ENCODE measurements at places on chromosomes 7 and 10.

GRCh38 chr10:44968091-44968490 is 8.5 kb downstream of the RASSF4 start:
- DNase-seq, result no peak

GRCh38 chr7:24972991-24973390 is 7.0 kb downstream of the OSBPL3 start:
- DNase-seq, result no peak

GRCh38 chr7:153858355-153858754 is 193.8 kb upstream of the DPP6 start:
- no peak for DNase-seq

DNA sequence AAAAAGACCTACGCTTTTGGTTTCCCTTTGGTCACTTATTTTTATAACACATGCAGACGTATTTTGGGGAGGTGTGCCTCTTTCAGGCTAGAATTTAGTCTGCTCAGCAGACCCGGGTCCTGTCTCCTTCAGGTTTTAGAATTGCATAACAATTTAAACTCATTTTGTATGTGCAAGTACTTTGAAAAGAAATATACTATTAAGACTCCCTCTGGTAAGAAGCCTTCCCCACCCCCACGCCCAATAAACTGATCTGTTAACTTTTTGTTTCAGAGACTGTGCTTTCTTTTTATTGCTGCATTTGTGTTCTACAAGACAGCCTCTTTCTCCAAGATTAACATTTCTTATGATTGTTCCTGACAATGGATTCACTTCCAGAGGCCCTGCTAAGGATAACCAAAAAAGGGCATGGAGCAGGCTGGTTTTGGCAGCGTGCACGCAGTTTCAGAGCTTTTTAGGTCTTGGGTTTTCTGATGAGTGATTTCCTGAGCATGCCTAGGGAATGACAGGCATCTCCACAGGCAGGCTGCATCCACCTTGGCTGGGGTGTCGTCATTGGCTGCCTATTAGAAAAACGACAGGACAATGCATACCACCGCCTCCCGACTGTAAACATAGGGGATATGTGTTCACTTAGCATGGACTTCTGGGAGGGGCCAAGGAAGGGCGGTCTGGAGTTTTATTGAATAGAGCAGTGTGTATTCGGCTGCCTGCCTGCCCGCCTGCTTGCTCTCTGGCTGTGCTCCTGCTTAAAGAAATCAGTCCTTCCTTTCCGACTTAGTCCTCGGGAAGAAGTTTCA is at the start of gene CALD1:
Gene CALD1 (plus strand): TSS at position 694 of the 800 bp plus-strand sequence. CDS start 88,100 bp downstream, outside the sequence.
- DNase-seq, result no peak

DNA sequence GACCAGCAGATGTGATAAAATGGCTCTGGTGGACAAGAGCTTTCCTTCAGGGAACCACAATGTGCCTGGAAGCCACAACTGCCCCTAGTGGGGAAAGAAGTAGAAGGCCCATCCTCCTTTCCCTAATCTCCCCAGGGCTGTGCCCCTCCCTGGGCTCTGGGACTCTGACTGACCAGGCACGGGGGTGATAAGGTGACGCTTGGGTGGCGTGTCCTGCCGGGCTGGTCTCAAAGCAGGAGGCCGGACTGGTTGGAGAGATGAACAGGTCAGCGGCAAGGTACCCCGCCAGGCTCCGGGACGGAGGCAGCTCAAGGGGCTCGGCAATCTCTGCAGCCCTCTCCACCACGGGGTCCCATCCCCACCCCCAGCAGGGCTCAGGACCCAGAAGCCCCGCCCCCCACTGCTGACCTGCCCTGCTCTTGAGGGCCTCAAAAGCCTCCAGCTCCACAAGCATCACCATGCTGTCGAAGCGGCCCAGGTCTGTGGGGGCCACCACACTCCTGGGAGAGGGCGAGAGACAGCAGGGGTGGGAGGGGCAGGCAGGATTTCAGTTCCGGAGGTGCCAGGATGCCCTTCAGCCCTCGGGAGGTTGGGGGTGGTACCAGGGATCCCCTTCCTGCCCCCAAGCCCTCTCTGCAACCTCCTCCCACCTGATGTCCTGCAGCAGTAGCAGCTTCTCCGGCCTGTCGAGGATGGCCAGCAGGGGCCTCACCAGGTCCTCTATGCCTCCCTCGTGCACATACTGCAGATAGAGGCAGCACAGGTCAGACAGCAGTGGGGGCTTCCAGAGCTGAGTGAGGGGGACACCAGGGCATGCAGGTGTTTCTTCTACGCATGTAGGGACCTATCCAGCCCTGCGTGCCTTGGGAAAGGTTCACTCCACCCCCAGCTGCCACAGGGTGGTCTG is 12.2 kb downstream of the LZTS2 start:
- no peak for DNase-seq

DNA sequence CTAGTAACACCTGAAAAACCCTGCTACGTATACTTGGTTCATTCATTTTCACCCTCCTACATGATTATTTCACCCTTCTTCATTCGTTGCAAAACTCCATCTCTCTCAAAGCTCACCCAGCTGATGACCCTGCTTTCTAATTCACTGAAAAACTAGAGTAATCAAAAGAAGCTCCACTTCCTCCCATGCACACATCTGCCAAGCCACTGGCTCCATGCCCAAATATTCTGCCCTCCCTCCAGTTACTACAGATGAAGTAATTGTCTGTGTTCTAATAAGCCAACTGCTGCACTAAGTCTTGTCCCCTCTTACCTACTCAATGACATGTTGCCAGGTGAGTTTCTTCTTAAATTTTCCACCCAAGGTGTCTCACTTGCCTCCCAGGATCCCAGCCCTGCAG is 96.9 kb upstream of the CCDC71L start:
- no peak for DNase-seq

- no peak for DNase-seq
Measured at GRCh38 chr7:128909625-128910568, 612 bp downstream of the KCP start.

DNA sequence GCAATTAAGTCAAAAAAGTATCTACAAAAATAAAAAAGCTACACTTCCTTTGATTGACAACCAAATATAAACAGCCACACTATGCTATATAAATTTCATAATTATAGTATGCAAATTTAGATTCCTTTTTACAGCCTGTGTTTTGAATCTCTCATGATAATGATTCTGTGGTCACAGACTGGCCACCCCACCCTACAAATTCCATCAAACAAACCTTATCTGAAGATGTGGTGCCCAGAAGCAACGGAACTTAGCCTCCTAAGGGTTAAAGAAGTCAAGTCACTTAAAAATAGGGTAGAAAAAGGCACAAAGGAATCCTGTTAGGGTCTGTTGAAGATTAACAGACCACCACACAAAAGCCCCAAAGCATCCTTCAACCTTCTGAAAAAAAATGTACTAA is 351.8 kb downstream of the INHBA start:
- DNase-seq, result no peak

- no peak for DNase-seq
Measured at GRCh38 chr10:11830836-11831519, 7.8 kb downstream of the PROSER2 start.

- no peak for DNase-seq
Measured at GRCh38 chr7:19916046-19916445, 142.6 kb upstream of the TMEM196 start.
